ENCODE measurements at places on chromosomes 3 and 15.

- DNase-seq = no peak
Observed at GRCh38 chr3:119494597-119494996, 3.8 kb upstream of the TIMMDC1 start.

GRCh38 chr3:101458387-101458786 lies 54.6 kb downstream of the SENP7 start:
- DNase-seq = no peak

DNA sequence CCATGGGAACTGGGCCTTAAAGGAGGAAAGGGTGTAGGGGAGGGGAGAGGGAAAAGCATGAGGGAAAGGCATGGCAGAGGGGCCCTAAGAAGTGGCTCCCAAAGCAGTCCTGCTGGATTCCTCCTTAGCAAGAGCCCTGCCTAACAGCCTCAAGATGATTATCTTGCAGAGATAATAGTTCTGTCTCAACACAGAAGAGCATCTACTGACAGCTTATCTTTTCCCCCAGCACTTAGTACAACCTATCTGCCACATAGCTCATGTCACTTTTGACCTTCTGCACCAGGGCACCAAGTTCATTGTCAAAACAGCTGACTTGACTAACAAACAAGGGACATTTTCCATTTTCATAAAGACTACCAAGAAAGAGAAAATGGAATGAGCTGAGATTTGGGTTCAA lies 86.3 kb downstream of the ANP32A start:
- no peak for DNase-seq

DNA sequence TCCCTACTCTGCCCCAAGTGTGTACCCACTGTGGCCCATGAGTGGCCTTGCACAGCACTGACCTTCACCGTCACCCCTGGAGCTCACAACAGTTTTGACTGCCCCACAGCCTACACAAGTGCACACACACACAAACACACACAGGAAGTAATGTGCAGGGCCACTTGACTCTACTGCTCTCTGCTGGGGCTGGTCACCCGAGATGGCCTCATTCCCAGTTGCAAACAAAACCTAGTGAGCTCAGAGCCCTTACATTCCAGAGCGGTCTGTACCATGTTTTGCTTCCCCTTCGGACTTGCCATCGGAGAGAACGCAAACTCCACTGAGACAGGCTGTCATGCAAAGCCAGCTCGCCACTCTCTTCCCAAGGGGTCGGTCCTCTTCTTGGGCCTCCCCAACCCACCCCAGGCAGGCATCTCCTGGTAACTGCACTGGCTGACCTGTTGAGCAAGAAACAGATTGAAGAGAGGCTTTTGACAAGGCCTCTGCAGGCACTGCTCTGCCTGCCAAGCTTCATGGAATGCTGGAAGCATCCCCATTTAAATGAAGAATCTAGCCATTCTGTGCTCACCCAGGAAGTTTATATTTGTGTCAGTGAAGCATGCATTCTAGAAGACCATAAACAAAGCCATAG lies 232.0 kb upstream of the IGF1R start:
- DNase-seq = no peak

DNA sequence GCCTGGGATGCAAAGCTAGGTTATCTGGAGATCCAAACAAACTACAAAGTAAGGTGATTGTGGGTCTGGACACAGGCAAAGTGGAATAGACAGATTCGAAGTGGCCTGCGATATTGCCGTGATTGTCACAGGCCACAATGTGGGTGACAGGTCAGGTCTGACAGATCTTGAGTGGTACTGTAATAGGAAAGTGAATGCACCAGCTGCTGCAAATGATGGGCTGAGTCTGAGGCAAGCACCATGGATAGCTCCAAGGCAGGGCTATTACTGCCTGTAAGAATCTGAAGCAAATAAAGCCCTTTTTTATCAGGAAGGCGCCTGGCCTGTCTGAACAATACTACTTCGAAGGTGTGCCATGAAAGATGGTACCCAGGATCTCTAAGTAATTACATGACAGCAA lies 10.0 kb downstream of the ARMC8 start:
- no peak for DNase-seq

DNA sequence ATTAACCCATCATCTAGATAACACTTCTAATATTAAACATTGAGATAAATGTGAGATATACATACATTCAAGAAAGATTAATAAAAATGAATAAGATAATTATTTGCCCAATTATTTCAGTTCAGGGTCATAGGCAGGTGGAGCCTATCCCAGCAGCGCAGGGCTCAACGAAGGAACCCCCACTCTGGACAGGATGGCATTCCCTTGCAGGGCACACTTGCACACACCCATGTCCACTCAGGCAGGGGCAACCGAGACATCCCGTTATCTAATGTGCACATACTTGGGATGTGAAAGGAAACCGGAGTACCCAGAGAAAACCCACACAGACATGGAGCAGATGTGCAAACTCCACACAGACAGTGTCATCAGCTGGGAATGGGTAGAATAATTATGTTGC lies 175.4 kb upstream of the CMC1 start:
- no peak for DNase-seq
